Cardiac septum (tissue), 1 donor: ENCODE measurements at places on chromosomes 6 and 20. TPM values are rescaled to one million over a fixed set of nuclear protein-coding genes. Genes with fewer than 3 reads are reported as not detected.

DNA sequence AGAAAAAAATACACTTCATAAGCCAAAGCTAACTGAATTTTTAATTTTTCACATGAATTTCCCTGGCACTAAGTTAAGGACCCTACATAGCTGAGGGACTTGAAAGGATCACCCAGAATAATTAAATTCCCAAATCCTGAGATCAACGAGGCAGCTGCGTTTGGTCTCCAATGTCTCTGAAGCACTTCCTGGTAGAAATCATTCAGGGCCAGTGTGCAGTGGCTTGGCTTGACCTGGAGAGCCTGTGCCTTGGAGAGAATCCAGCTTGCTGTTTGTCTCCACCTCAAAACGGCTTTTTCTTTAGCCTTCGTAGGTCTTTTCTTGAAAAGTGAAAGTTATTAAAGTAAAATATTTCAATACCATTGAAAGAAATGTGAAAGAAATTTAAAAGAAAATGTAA is 92.4 kb downstream of the SMOC2 start:
- DNase-seq = no peak

DNA sequence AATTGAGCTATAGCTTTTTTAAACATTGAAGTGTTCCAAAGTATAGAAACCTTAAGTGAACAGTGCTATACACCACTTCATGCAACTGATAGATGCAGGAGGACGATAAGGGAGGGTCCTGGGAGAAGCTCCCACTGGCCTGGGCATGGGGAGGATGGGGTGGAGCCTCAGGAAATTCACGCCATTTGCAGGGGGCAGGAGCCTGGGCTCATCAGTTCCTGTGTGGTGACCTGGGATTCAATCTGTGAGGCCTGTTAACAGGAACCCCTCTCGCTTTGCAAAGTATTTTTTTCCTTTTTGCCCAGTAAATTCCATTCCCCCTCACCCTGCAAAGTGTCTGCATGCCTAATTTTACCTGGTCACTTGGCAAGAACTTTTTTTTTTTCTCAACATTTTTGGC is 11.0 kb upstream of the ASCC3 start:
- DNase-seq = no peak

- no peak for DNase-seq
Observed at GRCh38 chr6:166097914-166098522, 69.6 kb downstream of the TBXT start.

- no peak for DNase-seq
Observed at GRCh38 chr20:52279706-52280105, 88.1 kb upstream of the ZFP64 start.

DNA sequence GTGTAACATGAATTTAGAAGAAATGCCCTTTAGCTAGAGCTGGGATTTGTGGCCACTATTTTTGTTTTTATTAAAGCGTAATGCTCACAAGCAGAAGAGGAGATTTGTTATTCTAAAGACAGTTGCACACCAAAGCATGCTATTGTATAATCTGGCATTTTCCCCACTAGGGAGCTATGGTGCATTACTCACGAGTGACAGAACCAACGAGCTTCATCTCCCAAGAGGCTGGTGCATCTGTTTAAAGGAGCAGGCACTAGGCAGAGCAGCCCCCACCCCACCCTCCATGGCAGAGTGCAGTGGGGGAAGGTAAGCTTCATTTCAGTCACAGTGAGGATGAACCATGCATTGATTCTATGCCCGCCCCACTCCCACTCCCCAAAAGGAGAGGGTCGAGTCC is 287.3 kb upstream of the TSHZ2 start:
- no peak for DNase-seq

DNA sequence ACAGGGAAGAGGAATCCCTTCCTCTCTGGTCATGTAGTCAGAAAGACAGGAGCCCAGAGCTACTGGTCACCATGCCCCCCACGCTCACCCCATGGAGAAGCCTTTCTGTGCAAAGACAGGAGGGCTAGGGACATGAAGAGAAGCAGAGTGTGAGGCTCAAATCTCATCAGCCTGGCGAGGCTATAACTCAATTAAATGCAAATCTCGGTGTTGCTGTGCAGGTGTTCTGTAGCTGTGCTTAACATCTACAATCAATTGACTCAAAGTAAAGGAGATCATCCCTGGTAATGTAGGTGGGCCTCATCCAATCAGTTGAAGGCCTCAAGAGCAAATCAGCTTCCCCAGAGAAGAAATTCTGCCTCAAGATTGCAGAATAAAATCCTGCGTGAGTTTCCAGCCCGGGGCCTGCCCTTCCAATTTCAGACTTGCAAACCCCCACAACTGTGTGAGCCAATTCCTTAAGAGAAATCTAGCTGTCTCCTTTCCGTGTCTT is 64.4 kb downstream of the CHMP4B start:
- no peak for DNase-seq

- no peak for DNase-seq
Observed at GRCh38 chr20:4026093-4026601, 10.8 kb upstream of the RNF24 start.

- DNase-seq = no peak
Observed at GRCh38 chr20:49585585-49586245, 17.8 kb upstream of the PTGIS start.

- no peak for DNase-seq
Observed at GRCh38 chr20:20782231-20782630, 69.8 kb upstream of the RALGAPA2 start.

DNA sequence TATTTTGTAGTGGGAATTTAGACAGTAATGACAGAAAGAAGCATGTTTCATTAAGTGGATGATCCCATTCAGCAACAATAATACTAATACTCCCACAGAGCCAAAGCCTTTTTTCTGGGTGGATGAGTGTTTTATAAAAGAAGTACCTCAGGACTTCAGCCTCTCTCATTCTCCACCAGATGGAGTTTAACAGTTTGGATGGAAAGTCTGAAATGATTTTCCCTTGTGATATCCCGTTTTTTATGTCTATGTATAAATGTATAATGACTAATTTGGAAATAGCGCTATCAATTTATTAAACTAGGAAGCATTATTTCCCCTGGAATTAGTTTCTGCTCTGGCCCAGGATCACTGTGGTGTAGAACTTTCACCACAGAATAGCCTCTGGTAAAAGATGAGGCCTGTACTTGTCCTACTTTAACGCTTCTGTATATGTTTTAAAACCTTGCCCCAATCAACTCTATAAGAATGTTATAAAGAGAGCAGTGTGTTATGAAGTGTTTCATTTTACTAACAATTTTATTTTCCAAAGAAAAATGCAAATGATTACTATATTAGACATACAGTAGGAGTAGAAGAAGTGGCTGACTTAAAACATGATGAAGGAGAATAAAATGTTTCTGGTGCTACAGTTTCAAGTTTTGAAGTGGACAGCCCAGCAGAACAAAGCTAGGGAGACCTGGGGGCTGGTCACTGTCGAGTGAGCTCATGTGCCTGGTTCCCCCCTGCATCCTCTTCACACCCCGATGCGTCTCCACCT is 135.6 kb downstream of the HIVEP1 start:
- no peak for DNase-seq

GRCh38 chr6:114714836-114715507 is 372.1 kb upstream of the HS3ST5 start:
- DNase-seq = no peak

- DNase-seq = no peak
Observed at GRCh38 chr6:37971711-37972390, 152.3 kb downstream of the ZFAND3 start.

GRCh38 chr6:136471372-136471771 is 78.8 kb downstream of the MAP7 start:
- DNase-seq = no peak

DNA sequence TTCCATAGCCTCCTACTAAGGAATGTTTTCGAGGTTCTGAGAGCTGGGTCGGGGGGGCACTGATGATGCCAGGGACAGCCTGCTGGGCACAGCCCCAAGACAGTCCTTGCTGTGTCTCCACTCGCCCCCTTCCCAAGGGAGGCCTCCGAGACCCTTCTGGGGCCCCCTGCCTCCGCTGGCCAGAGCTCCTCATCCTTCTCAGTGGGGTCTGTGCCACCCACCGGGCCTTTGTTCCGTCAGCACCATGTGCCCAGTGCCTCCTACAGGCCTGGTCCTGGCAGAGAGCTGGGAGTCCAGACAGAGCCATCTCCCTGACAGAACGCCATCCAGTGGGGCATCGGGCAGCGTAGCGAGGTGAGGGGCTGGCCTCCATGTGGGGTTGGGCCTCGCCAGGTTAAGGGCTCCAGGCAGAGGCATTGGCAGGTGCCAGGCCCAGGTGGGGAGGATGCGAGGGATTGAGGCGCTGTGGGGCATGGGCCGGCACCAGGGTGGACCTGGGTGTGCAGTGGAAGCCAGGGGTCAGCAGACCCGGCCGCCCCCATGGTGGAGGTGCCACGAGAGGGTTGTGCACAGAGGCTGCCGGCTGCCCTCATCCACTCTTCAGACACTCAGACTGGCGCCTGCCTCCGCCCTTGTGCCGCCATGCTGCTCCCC is 13.3 kb downstream of the RBM38 start:
- DNase-seq = no peak

DNA sequence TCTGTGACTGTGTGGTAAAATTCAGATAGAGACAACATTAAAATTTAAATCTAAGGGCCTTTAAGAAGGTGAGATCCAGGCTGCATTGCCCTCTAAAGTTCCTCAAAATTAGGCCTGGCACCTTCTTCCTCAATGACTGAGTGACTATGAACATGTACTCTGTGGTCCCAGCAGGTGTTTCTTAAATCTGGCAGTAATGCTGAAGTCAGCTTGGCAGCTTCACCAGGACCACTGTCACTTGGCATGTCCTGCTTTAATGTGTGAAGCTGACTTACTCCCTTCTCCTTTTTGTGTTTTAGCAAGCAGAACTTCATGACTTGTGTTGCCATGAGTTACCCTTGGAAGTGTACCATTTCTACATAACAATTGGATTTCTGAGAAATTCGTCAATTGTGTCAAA is 141.7 kb downstream of the NKAIN2 start:
- no peak for DNase-seq

DNA sequence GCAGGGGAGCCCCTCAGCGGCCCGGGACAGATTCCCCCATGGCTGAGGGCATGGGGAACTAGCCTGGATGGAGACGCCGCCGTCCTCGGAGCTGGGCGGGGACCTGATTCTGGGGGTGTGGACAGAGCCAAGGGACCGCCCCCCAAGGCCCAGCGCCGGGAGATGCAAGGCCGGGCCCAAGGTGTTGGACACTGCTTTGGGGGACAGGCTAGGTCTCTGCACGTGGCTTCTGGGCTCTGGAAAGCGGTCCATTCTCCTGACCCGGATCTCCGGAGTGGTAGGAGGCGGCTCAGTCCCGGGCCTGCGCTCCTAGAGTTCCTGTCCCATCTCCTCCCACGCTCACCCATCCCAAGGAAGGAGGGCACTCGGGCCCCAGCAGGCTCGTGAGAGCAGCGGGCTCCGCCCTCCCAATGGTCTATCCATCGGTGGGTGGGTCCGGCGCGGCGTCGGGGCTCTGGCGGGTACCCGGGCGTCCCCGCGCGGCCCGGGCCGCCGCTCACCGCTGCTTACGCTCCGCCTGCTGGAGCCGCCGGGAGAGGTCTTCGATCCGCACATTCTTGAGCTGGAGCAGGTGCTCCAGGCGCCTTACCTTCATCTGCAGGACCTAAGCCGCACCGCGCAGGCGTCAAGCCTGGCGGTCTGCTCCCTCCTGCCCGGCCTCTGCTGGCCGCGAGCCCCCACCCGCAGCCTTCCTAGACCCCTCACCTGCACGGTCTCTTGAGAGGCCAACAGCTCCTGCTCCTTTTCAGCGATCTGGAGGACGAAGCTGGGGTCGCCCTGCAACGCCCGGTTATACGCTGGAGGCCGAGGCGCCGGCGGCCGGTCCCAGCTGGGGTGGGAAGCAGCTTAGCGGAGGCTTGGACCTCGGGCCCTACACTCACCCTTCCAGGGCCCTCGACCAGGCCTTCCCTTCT is 3.3 kb downstream of the SPEF1 start:
- peak; percentile 90 for DNase-seq

- DNase-seq = no peak
Observed at GRCh38 chr20:43404878-43405277, 52.8 kb upstream of the SRSF6 start.

- DNase-seq = no peak
Observed at GRCh38 chr20:45621593-45621992, 7.9 kb upstream of the WFDC10A start.

GRCh38 chr6:75287424-75287823 is 2.8 kb upstream of the TMEM30A start:
- no peak for DNase-seq

GRCh38 chr6:54072635-54073313 is 38.5 kb upstream of the MLIP start:
- DNase-seq = no peak

DNA sequence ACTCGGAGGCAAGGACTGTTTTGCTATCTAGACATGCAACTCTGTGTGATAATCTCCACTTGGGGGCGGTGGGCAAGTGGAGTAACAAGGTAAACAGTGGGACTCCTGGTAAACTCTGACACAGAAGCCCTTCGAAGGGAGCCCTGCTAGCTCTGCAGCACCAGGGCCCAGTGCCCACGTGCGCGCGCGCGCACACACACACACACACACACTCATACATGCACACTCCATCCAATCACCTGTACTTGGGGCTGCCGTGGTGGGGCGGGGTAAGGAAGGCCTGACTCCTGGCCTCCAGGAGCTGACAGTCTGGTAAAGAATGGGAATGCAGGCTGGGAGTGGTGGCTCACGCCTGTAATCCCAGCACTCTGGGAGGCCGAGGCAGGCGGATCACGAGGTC is 36.4 kb downstream of the TAF4 start:
- no peak for DNase-seq

DNA sequence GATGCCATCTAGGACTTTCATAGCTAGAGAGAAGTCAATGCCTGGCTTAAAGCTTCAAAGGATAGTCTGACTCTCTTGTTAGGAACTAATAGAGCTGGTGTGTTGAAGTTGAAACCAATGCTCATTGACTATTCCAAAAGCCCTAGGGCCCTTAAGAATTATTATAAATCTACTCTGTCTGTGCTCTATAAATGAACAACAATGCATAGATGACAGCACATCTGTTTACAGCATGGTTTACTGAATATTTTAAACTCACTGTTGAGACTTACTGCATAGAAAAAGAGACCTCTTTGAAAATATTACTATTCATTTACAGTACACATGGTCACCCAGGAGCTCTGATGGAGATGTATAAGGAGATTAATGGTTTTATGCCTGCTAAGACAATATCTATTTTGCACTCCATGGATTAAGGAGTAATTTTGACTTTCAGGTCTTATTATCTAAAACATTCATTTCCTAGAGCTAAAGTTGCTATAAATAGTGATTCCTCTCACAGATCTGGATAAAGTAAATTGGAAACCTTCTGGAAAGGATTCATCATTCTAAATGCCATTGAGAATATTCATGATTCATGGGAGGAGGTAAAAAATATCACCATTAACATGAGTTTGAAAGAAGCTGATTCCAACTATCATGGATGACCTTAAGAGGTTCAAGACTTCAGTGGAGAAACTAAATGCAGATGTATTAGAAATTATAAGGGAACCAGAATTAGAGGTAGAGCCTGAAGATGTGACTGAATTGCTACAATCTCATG is 763.5 kb upstream of the MAP3K7 start:
- DNase-seq = no peak

The ATP6V1G2 gene
- total RNA-seq = 2.6 TPM

The TOP1 gene
- 23.5 TPM for total RNA-seq

The DNPH1 gene
- total RNA-seq = 23.2 TPM

The CTAGE9 gene
- not detected for total RNA-seq

The MROH8 gene
- 3.8 TPM for total RNA-seq
